ENCODE measurements at places on chromosomes 1 and 21. TPM values are rescaled to one million over a fixed set of nuclear protein-coding genes. Genes with fewer than 3 reads are reported as not detected.

The PATJ gene
- 13.5 TPM for total RNA-seq

The RPL5 gene
- total RNA-seq: 1,793 TPM

DNA sequence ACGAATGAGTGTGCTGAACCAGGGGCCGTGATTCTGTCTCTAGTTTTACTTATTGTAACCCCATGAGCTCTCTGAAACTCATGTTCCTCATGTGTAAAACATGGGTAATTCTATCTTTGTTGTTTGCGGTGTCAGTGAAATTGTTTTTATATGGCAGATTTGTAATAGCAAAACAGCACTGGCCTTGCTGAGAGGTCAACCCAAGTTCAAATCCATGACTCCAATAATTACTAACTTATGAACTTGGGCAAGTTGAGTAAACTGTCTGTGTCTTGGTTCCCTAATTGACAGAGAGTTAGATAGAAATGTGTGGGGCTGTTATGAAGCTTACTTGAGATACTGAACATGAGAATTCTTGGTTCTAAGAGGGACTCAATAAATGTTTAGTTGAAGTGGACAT lies 17.8 kb downstream of the C1orf116 start:
- DNase-seq: no peak

DNA sequence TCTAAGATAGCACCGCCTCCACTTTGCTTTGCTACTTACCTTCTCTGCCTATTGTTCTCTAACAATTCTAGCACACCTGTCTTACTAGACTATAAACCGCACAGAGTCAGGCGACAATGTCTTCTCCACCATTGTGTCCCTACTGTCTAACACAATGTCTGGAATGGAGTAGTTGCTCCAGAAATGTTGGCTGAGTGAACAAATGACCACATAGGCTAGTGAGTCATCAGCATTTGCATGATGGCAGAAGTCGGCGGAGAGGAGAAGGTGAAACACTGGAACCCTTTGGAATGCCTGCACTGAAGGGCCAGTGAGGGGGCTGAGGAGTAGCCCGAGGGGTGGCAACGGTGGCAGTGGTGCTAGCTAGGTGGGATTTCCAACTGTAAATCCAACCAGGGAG lies 14.0 kb upstream of the PABPC4 start:
- no peak for DNase-seq

DNA sequence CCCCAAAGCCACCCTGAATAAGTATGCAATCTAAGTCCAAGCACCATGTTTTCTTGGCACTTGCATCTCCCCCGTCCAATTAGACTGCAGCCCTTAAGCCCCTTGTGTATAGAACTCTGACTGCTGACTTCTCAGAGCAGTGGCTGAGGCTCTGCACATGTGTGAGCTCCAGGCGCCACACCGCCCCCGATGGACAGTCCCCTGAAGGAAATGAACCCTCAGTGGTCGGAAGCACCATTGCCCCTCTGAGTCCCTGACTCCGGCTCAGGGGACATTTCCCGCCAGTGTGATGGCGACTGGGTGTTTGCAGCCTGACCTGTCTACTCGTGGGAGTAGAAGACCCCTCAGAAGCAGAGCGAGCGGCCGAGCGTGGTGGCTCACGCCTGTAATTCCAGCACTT lies 37.2 kb upstream of the SCCPDH start:
- DNase-seq: no peak

- DNase-seq: no peak
Measured at GRCh38 chr1:53909946-53910345, 16.0 kb downstream of the DIO1 start.

GRCh38 chr1:58844176-58844575 lies 60.3 kb upstream of the JUN start:
- DNase-seq: no peak

GRCh38 chr1:174682419-174683008 lies 234.8 kb downstream of the GPR52 start:
- no peak for DNase-seq

GRCh38 chr1:165497069-165498013 lies 46.5 kb upstream of the LRRC52 start:
- DNase-seq: no peak

- DNase-seq: no peak
Measured at GRCh38 chr1:214967865-214968575, 114.5 kb upstream of the KCNK2 start.
